Mesenteric fat pad (tissue), 1 donor: ENCODE measurements at places on chromosomes 7 and 10. TPM values are rescaled to one million over a fixed set of nuclear protein-coding genes. Genes with fewer than 3 reads are reported as not detected.

C10orf105 gene
- 0.22 TPM for total RNA-seq

ABCC2 gene
- total RNA-seq: 2.8 TPM

HTR7 gene
- total RNA-seq: 0.74 TPM

SEMA3C gene
- total RNA-seq: 93.6 TPM

ARHGAP21 gene
- total RNA-seq: 131 TPM

NUDT13 gene
- 1.7 TPM for total RNA-seq

GSTO2 gene
- 0.45 TPM for total RNA-seq

LRRN3 gene
- 2.0 TPM for total RNA-seq

WASHC2C gene
- 49.9 TPM for total RNA-seq

AHCYL2 gene
- total RNA-seq: 13.6 TPM

TEX36 gene
- total RNA-seq: not detected

CELF2 gene
- total RNA-seq: 93.9 TPM

DLX6 gene
- not detected for total RNA-seq

CCDC3 gene
- 122 TPM for total RNA-seq

GHITM gene
- 146 TPM for total RNA-seq

PAX4 gene
- total RNA-seq: not detected

PON1 gene
- 0.19 TPM for total RNA-seq

MTPN gene
- 103 TPM for total RNA-seq

MOGAT3 gene
- not detected for total RNA-seq

BMPER gene
- 4.6 TPM for total RNA-seq

FIGNL1 gene
- 7.2 TPM for total RNA-seq

CYP26C1 gene
- total RNA-seq: 0.22 TPM

MRM2 gene
- 19.7 TPM for total RNA-seq

PRLHR gene
- not detected for total RNA-seq

CISD1 gene
- total RNA-seq: 23.2 TPM

NRCAM gene
- 9.1 TPM for total RNA-seq

GJD4 gene
- total RNA-seq: not detected

FHIP2A gene
- 36.3 TPM for total RNA-seq

GIMAP8 gene
- 22.0 TPM for total RNA-seq

PLAC9 gene
- total RNA-seq: 94.2 TPM

PRKAR2B gene
- total RNA-seq: 258 TPM

EPDR1 gene
- 46.3 TPM for total RNA-seq

PNLIPRP2 gene
- 1.1 TPM for total RNA-seq

LRRC17 gene
- 1.2 TPM for total RNA-seq

PPA1 gene
- total RNA-seq: 338 TPM

CLEC2L gene
- total RNA-seq: not detected

PLEKHA8 gene
- 13.7 TPM for total RNA-seq

TDRD1 gene
- 0.16 TPM for total RNA-seq

PTPRN2 gene
- 2.6 TPM for total RNA-seq

COPG2 gene
- 25.9 TPM for total RNA-seq

AGR2 gene
- total RNA-seq: 0.29 TPM

CCDC186 gene
- 19.4 TPM for total RNA-seq

ANKRD7 gene
- not detected for total RNA-seq

PTEN gene
- total RNA-seq: 391 TPM

GPR26 gene
- total RNA-seq: not detected

PCLO gene
- 2.2 TPM for total RNA-seq

TWNK gene
- total RNA-seq: 7.5 TPM

TEX47 gene
- total RNA-seq: not detected

TPST1 gene
- 21.8 TPM for total RNA-seq

SERPINE1 gene
- 130 TPM for total RNA-seq

GJC3 gene
- 0.61 TPM for total RNA-seq

CTNNA3 gene
- 0.10 TPM for total RNA-seq

UFSP1 gene
- 5.1 TPM for total RNA-seq
